Central memory CD8-positive, alpha-beta T cell (primary cell): ENCODE measurements at places on chromosomes 5 and 9.

GRCh38 chr5:78677777-78678668 is 29.5 kb upstream of the LHFPL2 start:
- DNase-seq: no peak

- no peak for DNase-seq
These were observed 63.8 kb upstream of the S1PR3 start for GRCh38 chr9:88927510-88927909.

- no peak for DNase-seq
These were observed 87.0 kb upstream of the BOD1 start for GRCh38 chr5:173703466-173703865.

DNA sequence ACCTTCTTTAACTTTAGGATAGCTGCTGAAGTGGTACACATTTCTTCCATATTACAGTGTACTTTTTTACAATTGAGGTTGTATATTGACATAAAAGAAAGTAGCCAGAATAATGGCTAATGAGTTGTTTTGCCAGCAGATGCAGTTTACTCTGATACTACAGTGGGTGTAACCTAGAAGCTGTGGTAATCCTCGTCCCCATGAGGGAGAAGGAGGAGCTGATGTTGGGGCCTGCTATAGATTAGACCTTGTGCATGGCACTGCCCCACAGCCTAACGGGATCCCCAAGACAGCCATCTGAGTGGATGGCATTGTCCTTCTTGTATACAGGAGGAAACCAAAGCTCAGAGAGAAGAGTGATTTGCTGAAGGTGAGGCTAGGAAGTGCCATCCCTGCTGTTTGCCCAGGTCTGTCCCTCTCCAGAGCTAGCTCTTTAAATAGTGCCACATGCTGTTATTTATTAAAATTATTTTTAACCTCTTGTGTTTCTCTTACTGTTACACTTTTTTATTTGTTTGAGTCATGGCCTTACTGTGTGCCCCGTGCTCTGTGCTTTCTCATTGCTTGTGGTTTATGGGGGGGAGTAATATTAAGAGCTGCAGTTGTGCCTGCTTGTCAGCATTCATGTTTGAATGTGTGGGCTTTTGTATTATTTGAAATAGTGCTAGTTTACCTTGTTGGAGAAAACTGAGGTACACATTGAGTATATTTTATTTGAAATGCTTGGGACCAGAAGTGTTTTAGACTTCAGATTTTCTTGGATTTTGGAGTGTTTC is 65.3 kb downstream of the ICE1 start:
- DNase-seq: no peak

GRCh38 chr5:10553476-10553875 is 10.4 kb upstream of the ANKRD33B start:
- no peak for DNase-seq

- DNase-seq: no peak
These were observed 155.1 kb upstream of the DMRT1 start for GRCh38 chr9:686321-686813.

DNA sequence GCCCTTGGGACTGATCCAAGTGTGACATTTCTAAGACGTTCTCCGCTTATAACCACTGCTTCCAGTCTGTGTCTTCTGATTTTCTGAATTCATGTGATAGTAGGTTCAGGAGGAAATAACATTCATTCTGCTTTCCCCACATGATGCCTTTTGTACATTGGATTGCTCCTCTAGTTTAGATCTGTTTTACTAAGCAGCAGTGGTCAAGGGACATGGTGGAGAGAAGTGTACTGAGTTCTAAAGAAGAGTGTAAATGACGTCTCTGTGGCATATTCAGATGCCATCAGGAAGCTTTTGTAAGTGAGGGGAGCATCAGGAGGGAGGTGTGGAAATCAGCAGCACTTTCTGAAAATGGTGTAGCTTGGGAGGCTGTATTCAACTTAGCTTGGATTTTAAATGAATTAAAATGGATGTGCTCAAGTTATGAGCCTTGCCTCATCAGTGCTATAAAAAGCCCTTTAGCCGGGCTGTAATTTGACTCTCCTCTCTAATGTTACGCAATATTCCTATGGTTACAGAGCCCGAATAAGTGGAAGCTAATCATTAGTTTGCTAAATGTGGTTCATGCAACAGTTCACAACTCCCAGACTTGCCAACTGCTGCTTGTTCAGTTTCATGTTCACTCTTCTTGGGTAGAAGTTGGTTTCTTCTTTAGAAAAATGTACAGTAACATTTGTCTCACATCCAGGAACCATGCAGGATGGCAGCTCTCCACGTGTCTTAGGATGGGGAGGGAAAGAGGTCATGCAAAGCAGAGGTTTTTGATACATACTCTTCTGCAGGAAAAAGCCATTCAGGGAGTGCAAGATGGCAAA is 281.3 kb downstream of the ARHGAP26 start:
- DNase-seq: no peak

DNA sequence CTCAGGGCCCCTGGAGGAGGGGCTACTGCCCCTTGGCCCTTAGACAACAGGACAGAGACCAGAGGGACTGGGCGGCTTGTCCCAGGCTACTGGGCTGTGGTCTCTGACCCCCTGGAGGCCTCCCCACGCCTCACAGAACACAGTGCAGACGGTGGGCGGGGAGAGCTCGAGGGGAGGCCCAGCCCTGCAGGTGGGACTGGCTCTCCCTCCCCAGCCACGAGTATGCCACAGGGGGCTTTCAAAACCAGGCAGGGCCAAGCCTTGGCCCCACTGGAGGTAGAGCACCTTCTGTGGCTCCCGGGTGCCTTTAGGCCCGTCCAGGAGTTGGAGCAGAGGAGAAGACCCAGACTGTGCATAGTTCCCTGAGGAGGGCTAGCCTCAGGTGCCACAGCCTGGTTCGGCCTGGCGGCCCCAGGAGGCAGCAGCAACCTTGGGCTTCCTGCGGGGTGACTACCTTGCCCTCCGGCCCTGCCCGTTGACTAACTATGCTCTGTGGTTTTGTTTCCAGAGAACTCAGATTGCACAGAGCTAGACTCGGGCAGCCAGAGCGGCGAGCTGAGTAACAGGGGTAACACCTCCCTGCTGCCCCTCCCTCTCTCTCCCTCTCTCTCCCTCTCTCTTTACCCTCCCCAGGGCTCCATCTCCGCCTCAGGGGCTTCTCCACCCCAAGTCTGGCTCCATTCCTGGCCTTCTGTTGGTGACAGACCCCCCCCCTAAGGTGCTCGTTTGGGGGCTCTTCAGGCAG is 15.5 kb downstream of the CARD19 start:
- DNase-seq: no peak

GRCh38 chr5:103827976-103828375 is 265.4 kb upstream of the NUDT12 start:
- no peak for DNase-seq

DNA sequence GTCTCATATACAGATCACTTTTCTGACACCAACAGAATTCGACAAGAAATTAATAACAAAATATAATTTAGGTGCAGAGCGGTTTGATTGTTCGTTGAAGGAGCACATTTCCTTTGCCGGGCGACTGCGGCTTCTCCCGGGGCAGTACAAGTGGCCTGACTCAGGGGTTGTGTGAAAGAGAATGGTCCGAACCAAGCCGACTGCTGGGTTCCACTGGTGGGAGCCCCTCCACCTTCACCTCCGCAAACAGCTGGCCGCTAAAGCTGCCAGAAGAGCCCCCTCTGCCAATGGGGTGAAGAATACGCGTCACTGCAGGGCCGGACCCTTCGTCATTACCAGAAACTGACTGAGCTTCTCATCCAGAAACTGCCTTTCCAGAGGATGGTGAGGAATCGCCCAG is 156.0 kb upstream of the IFNE start:
- no peak for DNase-seq

- no peak for DNase-seq
These were observed 38.3 kb upstream of the DAB2IP start for GRCh38 chr9:121613009-121613752.

- DNase-seq: no peak
These were observed 89.7 kb upstream of the SAP30L start for GRCh38 chr5:154356020-154356655.

DNA sequence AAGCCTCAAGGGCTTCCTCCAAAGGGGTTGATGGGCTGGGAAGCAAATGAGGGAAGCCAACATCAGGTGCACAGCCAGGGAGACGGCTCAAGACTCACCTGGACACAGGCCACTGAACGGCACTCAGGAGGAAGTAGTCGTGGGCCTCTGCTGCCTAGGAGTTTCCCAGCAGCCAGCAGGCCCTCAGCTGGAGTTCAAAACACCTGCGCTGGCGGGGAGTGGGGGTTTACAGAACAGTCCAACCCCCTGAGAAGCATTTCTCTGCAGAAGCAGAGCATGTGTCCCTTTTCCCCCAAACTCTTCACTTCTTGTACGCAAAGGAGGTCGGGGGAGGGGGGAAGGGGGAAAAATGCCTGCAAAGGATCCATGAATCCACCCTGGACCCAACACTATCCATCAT is 2.3 kb downstream of the WHRN start:
- DNase-seq: no peak

DNA sequence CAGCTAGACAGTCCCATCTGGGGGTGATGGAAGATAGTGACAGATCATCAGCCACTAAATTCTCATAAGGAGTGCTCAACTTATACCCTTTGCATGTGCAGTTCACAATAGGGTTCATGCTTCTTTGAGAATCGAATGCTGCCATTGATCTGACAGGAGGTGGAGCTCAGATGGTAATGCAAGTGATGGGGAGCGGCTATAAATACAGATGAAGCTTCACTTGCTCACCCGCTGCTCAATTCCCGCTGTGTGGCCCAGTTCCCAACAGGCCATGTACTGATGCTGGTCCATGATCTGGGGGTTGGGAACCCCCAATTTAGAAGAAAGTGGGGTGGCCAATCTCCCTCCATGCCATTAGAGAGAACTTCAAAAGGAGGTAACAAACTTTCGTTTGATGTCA is 44.9 kb upstream of the ZNF462 start:
- no peak for DNase-seq

DNA sequence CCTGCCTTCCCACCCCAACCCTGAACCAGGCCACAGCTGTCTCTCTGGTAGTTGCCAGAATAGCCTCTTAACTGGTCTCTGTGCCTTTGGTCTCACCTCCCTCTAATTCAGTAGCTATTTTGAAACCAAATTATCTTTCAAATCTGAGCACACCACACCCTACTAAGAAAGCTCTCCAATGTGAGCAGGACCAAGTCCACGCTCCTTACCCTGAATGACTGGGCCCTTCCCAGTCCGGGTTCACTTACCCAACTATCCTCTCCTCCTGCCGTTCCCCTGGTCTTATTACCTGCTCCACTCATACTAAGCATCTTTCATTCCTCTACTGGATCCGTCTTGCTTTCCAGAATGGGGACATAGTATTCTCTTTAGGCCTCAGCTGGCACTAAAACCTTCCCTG is 16.8 kb downstream of the ANKH start:
- DNase-seq: no peak
